ENCODE measurements at places on chromosomes 7 and 10.

GRCh38 chr7:117951691-117952280 is 78.5 kb upstream of the CTTNBP2 start:
- DNase-seq: no peak

- DNase-seq: peak; percentile 48
Measured at GRCh38 chr7:125316466-125316865, 386.8 kb upstream of the POT1 start.

DNA sequence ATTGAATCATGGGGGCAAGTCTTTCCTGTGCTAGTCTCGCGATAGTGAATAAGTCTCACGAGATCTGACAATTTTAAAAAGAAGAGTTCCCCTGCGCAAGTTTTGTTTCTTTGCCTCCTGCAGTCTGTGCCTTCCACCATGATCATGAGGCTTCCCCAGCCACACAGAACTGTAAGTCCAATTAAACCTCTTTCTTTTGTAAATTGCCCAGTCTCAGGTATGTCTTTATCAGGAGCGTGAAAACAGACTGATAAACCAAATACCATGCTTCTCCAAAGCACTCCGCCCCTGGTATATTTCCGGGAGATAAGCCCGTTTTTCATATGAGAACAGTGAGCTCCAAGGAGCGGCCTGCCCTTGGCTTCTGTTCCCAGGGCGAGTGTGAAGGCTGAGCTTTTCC is 118.9 kb downstream of the EVX1 start:
- no peak for DNase-seq

GRCh38 chr7:129258649-129259389 is 34.0 kb downstream of the AHCYL2 start:
- DNase-seq: no peak

DNA sequence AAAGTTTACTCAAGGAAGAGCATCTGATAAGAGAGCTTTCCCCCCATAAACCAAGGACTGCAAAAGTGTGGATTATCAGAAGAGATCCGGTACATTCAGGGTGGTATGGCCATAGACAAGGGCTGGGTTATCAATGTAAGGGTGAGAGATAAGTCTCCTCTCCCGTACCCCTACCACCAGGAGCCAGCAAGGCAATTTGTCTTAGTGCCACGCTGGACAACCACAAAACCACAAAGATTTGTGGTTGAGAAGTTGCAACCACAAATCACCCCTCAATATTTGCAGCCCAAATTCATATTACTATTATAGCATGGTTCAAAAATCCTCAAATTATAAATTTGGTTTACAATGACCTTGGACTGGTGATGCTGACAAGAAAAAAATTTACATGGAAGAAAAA is 2.3 kb upstream of the ZSCAN25 start:
- DNase-seq: peak; percentile 43

DNA sequence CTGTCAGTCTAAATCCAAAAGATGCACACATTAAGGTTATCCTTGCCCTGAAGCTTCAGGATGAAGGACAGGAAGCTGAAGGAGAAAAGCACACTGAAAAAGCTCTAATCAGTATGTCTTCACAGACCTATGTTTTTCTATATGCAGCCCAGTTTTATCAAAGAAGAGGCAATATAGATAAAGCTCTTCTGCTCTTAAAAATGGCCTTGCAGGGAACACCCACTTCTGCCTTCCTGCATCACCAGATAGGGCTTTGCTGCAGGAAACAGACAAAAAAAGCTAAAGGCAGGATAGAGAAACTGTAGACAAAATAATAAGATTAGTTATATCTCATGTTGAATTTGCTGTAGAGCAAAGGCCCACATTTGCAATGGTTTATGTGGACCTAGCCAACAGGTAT is 14.9 kb upstream of the IFIT1B start:
- no peak for DNase-seq

DNA sequence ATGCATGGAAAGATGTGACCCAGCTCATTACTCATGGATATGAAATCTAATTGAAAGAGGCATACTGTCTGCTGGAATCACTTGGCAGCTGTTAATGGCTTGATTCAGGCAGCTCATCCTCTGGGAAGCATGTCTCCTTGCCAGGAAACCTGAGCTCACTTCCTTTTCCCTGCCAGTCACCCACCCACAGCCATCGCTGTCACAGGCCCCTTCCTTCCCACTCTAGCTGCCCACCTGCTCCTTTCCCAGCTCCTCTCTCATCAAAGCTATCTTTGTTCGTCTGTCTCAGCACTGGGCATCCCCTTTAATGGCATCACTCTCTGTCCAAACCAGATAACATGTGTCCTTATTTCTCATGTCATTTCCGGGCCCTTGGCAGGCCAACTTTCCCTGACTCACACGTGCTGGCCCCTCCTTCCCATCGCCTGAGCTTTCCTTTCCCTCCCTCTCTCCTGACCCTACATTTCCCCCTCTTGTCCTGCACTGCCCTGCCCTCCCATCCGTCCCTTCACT is 721.9 kb downstream of the TNS3 start:
- no peak for DNase-seq

DNA sequence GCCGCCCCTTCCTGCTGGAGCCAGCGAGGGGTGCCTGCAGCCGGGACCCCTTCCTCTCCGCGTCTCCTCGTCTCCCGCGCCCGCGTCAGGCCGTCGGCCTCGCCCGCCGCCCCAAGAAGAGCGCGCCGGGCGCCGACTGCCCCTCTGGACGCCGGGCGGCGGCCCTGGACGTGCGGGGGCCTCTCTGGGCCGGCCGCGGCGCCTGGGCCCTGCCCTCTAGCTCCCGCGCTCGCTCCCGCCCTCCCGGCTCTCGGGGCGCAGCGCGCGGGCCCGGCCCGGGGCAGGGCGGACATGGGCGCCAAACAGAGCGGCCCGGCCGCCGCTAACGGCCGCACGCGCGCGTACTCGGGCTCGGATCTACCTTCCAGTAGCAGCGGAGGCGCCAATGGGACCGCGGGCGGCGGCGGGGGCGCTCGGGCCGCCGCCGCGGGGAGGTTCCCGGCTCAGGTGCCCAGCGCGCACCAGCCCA is 704 bp downstream of the ZNRF2 start:
- no peak for DNase-seq
